ENCODE measurements at places on chromosomes 2 and 18. TPM values are rescaled to one million over a fixed set of nuclear protein-coding genes. Genes with fewer than 3 reads are reported as not detected.

The EPHA4 gene
- total RNA-seq = 19.8 TPM

The PSMA8 gene
- total RNA-seq = not detected

The ONECUT2 gene
- total RNA-seq = 0.62 TPM

The SCYGR8 gene
- total RNA-seq = not detected

The DNER gene
- total RNA-seq = not detected

The NPHP1 gene
- 6.1 TPM for total RNA-seq

The RGPD4 gene
- 0.09 TPM for total RNA-seq

The TWIST2 gene
- total RNA-seq = 1.2 TPM

The FSHR gene
- total RNA-seq = not detected

The COLEC12 gene
- total RNA-seq = 13.8 TPM

The NEU2 gene
- not detected for total RNA-seq

The TMEM163 gene
- total RNA-seq = 1.3 TPM

The ARHGEF4 gene
- not detected for total RNA-seq

The APLF gene
- total RNA-seq = 2.4 TPM

The TNFRSF11A gene
- total RNA-seq = 11.1 TPM

The LRRC30 gene
- total RNA-seq = not detected

The UGT1A9 gene
- not detected for total RNA-seq

The MYCN gene
- 3.6 TPM for total RNA-seq

Data from endothelial cell of umbilical vein (primary cell).